NAMALWA (cell line): ENCODE measurements at places on chromosomes 12 and 14.

DNA sequence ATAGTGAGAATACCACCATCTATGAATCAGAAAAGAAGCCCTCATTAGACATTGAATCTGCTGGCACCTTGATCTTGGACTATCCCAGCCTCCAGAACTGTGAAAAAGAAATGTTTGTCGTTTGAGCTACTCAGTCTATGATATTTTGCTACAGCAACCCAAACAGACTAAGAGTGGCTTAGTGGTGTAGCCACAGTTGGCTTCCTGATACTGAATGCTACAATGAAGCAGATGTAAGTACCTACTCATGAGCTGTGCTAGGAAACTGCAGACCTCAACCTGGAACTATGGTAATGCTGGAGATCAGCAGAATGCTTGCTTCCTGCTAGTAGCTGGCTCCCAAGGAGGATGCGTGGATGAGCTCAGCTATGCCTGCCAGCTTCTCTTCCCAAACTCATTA, 268.6 kb upstream of the CRY1 start:
- DNase-seq = no peak

DNA sequence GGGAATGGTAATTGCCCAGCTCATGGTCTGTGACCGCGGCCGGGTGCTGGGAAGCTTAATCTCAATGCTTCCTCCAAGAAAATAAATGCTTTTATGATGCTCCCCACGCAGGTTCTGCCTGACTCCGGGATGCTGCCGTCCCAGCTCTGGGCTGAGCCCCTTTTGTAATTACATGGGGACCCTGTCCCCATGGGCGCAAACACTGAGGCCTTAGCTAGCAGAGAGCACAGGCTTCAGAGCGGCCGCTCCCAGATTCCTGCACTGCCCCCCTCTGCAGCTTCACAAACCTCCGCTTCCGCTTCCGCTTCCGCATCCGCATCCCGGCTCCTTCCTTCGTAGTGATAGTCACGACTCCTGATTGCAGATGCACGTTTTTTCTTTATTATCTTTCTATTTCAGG, 129.5 kb downstream of the KIF26A start:
- DNase-seq = no peak

GRCh38 chr14:61284001-61284400, 2.9 kb upstream of the TMEM30B start:
- DNase-seq = no peak

DNA sequence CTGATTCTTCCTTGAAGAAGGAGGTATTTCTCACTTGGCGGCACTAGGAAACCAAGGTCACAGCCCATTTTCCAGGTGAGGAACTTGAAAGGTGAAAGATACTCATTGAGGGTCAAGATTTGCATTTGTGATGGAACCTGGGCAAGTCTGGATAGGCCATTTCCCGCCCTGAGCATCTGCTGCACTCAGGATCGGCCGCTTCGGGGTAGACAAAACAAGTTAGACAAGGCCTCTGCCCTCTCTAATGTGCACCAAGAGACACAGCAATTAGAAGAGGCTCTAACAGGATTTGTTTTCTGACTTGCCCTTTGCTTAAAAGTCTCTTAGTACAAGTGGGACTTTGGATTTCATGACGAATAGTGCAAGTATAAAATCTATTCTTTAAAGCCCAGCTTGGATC, 167.2 kb downstream of the KTN1 start:
- DNase-seq = no peak

DNA sequence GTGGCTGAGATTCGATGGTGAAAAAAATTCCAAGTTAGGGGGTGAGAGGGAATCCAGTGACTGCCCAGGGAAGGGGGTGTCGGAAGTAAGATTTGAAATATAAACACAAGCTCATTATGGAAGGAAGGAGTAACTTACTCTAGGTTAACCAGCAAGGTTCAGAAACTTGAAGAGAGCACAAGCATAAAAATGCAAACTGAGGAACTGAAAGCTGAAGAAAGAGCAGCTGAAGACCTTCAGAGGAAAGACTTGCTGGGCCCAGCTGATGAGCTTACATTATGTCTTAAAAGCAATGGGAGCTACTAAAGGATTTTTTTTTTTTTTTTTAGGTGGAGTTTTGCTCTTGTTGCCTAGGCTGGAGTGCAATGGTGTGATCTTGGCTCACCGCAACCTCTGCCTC, 189.7 kb upstream of the GRIN2B start:
- peak; percentile 73 for DNase-seq

DNA sequence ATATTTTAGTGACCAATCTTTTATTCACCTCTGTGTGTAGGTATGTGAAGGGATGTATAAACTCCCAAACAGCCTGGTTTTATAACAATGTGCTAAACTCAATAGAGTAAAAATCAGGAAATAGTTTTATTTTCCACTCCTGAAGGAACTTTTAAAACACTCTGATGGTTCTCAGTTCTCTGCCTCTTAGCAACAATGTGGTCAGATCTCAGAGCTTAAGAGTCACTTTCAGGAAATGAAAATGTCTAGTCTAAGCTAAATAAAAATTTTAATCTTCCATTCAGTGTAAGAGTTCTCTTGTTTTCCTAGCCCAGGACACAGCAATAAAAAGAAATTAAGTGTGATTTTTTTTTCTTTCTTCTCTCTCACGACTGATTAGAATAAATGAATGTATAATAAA, 718.0 kb downstream of the C12orf50 start:
- peak; percentile 10 for DNase-seq

DNA sequence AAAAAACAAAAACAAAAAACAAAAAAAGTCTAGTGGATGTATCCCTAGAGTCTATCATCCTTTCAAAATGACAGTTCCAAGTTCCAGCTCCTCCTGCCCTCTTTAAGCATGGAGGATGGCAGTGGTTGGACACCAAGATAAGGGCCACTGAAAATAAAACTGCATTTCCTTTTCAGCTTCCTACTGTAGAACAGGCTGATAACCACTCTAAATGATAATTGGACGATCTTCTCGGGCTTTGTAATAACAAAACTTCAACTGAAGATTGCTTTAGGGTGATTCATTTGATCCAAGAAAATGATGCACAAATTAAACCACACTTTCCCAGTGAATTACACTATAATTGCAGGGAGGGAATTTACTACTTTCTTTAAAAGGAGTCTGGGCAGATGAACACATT, 42.2 kb upstream of the CRACR2A start:
- DNase-seq = no peak

GRCh38 chr14:75804570-75805275, 143.7 kb downstream of the TTLL5 start:
- no peak for DNase-seq

- DNase-seq = no peak
These were observed 31.1 kb downstream of the ASCL4 start for GRCh38 chr12:107805488-107806180.

DNA sequence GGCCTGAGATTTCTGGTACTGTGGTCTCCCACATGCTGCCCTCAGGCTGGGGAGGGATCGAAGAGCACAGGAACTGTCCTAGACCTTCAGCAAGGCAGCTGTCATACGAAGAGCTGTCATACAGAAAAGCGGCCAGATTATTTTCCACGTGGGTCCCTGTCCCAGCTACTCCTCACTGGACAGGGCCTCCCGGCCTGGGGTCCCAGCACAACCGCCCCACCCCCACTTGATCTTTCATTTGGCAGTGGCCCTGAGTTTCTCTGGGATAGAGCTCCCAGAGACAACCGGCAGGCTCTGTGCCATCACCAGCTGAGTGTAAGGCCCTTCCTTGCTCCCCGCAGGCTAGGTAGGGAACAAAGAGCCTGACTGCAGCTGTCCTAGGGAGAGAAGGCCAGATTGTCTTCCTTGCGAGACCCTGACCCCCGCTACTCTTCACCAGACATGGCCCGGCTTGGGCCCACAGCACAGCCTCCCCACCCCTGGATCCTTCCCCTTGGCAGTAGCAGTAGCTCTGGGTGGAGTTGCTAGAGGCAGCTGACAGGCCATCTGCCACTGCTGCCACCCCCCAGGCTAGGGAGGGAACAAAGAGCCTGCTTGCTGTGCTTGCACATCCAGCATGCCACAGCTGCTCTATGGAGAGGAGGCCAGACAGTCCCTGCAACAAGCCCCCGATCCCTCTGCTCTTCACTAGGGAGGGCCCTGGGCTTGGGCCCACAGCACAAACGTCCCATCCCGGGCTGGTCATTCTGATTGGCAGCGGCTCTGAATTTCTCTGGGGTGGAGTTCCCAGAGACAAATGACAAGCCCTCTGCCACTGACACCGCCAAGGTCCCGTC, 3.1 kb upstream of the OR4N2 start:
- DNase-seq = no peak
